Keratinocyte (primary cell): ENCODE measurements at places on chromosomes 2 and 18.
A peak's percentile ranks its signal among the peaks of the same experiment; 100 is the strongest.

GRCh38 chr2:208125251-208125650 is 927 bp upstream of the CRYGD start:
- no peak for DNase-seq

DNA sequence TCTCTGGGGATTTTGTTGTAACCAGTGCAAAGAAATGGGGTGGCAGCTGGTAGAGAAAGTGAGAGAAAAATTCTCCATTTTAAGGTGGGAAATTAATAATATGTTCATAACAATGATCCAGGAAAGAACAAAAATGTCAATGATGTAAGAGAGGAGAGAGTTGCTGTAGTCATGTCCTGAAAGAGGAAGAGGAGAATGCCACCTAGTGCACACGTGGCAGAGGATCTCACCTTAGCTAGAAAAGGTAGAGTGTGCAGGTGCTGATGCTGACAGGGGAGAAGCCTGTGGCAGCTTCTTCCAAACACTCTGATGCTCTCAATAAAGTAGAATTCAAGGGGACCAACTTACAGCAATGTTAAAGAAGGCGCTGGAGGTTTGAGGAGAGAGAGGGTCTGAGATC is 282.9 kb upstream of the PKDCC start:
- no peak for DNase-seq

DNA sequence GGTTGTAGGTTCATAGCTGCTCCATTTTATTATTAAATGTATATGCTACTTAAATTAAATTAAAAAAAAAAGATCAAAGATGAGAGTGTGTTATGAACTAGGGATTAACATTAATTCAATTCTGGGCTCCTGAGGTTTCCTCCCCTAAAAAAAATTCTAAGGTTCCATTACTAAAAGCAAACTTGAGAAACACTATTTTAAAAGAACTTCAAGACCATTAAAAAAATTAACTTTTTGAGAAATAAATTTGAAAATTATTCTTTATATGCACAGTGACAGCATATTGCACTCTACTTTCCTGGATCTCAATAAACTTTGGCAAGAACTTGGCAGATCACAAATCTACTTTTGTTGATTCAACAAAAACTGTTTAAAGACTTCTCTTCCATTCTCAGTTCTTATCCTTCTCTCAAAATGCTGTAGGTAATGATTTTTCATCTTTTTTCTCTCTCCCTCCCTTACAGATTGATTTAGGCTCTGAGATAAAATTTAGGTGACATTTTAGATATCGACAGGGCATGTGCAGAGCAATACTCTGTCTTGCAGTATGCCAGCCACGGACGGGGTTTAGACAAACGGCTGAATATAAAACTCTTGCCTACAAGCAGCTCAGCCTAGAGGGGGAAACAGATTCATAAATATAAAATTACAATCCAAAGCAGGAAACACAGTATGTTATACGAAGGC is 592 bp upstream of the MARS2 start:
- DNase-seq: no peak

- no peak for DNase-seq
These were observed 1123.8 kb upstream of the KLHL29 start for GRCh38 chr2:22261165-22261564.

DNA sequence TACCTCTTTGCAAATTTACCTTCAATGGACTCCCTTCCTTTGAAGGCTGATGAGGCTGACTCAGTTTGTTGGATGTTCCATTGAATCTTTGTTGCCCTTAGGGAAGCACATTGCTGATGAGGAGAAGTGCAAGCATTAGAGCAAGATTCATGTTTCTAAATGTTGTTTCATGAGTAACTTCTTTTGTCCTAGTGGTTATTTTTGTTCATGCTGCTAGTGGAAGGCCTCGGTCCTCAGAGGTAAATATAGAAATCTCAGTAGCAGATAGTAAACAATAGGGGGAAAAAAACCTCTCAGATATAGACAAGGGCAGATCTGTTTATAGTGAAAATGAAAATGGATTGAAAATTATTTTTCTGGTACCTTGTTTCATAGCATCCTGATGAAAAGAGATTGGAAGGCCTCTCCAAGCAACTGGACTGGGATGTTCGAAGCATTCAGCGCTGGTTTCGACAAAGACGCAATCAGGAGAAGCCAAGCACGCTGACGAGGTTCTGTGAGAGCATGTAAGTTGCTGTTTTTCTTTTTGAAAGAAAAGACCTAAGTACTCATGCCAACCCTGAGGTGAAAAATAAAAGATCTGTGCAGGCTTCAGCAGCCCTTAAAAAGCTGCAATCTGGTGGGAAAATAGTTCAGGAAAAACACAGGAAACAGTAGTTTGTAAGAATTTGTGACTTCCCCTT is 104.9 kb downstream of the CERS6 start:
- no peak for DNase-seq

DNA sequence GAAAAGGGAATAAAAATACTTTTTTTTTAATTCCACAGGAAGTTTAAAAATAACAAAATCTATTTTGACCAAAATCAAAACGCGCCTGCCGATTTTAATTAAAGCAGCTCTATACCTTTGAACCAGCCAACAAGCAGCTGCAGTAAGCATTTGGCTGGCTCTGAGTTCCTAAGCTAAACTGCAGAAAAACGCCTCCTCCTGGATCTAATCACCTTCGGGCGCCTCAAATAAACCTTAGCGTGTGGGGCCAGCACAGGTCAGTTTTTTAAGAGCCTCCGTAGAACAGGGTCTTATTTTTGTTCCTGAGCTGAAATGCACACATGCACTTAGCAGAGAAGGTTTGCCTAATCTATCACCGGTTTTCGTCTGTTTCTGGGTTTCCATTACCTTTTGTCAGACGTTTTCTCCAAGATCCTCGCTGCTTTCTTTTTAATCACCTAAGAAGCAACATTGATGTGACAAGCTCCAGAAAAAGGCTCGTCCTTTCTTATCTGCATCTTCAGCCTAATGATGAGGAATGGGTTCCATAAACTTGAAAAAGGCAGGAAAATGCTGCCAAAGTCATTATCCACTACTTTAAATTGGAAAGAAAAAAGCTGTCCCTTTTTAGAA is 64.7 kb upstream of the HNRNPA3 start:
- no peak for DNase-seq

- no peak for DNase-seq
These were observed 36.1 kb downstream of the TET3 start for GRCh38 chr2:74020702-74021406.

GRCh38 chr18:28712796-28713425 is 536.0 kb upstream of the CDH2 start:
- no peak for DNase-seq

GRCh38 chr2:170425281-170425751 is 247.4 kb downstream of the MYO3B start:
- DNase-seq: no peak

- peak; percentile 88 for DNase-seq
These were observed 568.4 kb downstream of the TNS1 start for GRCh38 chr2:217434180-217434975.

DNA sequence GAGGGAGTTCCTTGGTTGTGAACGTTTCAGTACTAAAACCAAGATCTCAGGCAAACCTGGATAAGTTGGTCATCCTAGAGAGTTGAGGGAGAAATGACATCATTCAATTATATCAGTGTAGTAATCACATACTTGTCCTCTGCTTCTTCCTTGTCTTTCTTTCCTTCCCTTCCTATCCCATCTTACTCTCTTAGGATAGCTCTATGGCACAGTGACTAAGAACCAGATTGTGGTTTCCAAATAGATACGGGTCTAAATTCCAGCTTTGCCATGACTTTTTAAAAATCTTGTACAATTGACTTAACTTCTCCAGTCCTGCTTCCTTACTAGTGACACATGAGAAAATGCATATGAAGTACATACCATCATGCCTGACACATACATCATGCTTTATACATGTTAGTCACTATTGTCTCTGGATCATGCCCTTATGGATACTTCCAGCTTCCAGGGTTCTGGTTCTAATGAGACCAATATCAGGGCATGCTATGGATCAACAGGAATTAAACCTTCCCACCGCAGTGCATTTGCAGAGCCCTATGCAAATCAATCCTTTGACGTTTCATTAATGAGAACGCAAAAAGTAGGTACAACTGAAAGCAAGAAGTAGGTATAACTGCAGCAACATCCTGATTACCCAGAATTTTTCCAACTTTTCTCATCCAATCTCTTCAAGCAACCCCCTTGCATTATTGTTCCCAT is 168.0 kb upstream of the KLF7 start:
- DNase-seq: peak; percentile 48

DNA sequence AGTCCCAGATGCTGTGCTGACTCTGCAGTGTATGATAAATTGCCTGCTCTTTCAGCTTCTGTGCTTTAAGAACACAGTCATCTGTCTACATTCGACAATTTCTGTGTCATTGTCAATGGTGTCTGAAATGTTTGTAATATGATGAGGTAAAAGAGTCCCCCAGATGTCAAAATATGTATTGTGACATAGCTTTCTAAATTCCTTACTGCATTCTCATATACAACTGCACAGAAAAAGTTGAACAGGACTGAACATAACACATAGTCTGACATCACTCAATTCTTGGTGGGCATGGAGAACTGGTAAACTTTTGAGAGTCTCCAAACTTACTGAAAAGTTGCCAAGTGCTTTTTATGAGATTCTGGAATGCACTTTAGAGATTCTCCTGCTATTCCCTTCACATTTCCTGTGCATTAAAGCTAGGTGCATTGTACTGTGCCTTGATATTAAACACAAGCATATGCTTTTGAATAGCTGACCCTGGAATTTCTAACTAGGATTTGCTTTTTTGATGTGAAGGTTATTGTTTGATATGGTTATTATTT is 48.1 kb upstream of the ARHGAP28 start:
- DNase-seq: no peak

DNA sequence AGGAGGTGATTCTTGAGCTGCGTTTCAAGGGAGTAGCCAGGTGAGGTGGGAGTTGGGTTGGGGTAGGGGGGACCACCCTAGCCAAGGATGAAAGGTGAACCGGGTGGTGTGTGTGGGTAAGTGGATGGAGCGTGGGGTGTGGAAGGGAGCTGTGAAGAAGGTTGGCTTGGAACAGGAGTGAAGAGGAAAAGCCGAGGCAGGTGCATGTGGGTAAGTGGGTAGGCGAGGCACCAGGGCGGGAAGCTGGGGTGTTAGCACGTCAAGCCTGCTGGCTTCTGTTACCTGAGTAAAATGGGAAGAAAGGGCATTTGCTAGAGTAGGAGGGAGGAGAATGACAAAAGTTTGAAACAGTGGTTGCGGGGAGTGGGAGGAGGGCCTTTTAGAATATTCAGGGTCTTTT is 31.6 kb downstream of the TANC1 start:
- DNase-seq: no peak

DNA sequence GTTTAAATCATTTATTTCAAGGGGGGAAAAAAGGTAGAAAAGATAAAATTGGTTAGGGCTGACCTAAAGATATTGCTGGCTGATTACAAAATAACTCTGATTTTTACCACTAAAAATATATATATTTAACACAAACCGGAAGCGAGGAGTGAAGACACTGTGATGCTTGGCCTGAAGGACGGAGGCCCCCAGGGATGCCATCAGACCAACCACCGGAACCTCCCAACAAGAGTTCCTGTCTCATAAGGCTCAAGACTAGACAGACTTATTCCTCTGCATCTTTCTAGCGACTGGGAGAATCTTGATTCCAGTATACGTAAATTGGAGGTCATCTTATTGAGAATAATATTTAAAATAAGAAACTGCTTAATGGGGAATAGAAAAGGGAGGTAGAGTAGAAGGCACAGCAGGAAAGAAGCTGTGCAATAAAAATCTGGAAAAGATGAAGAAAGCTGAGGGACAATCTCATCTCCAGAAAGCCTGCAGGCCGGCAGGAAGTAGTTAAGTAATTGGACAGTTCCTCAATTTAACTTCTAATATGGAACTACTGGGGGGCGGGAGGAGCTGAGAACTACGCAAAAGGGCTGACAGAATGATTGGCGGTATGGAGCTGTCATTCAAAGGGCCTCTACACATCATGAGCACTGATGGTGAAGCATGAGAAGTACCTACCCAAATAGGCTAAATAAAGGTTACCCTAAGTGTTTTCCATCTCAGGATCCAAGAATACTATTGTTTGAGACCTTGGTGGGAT is 91.1 kb downstream of the DTNB start:
- no peak for DNase-seq

GRCh38 chr2:67867735-67868134 is 195.1 kb downstream of the C1D start:
- no peak for DNase-seq

DNA sequence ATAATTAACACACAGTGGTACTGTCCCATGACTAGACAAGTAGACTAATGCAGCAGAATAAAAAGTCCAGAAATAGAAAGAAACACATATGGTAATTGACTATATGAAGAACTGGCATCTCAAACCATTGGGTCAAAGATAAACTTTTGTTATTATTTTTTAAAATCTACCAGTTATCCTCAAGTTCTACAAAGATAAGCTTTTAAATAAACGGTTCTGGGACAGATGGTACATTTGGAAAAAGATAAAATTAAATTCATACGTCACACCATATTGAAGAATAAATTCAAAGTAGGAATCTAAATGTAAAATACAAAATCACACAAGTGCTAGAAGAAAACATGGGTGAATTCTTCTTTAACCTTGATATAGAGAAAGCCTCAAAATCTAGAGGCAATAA is 37.6 kb upstream of the PLEKHM3 start:
- DNase-seq: no peak

- no peak for DNase-seq
These were observed 5.6 kb upstream of the DNMT3A start for GRCh38 chr2:25347205-25347815.

GRCh38 chr2:10482913-10483312 is 34.8 kb upstream of the ODC1 start:
- DNase-seq: no peak

DNA sequence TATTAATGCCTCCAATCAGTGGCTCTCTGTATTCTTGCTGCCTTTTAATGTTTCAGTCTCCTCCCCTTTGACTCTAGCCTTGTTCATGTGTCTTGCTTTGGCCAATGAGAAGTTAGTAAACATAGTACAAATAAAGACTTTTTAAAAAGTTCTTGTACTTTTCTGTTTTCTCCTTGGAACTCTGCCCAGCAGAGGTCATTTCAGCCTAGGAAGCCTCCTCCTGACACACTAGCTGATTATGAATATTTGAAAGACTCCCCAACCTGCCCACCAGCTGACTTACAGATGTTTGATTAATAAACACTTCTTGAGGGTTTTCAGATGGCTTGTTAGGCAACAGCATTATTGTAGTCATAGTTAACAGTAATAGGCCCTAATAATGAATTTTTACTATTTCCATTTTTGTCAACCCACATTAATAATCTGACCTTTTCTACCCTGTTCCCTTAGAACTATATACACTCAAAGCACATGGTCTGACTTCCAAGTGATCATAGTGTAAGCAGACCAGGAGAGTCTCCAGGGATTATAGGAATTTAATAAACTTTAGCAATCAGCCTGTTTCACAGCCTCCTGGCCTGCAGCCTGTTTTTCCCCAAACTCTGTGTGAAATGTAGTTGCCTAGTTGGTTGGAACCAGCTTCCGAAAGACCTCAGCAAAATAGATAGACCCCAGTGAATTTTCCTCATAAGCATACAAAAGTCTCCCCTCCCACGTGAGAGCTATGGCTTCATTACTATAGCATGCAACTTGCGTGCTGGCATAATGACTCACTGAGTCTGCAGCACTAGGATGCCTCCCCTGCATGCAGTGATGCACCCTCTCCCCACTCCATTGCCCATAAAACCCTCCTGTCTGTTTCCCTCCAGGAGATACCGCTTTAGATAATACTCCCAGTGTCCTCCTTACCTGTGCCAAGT is 670.7 kb upstream of the ZNF804A start:
- no peak for DNase-seq

GRCh38 chr2:222959358-222959757 is 92.6 kb upstream of the KCNE4 start:
- DNase-seq: peak; percentile 81
